ENCODE measurements at places on chromosomes 7 and 10.

DNA sequence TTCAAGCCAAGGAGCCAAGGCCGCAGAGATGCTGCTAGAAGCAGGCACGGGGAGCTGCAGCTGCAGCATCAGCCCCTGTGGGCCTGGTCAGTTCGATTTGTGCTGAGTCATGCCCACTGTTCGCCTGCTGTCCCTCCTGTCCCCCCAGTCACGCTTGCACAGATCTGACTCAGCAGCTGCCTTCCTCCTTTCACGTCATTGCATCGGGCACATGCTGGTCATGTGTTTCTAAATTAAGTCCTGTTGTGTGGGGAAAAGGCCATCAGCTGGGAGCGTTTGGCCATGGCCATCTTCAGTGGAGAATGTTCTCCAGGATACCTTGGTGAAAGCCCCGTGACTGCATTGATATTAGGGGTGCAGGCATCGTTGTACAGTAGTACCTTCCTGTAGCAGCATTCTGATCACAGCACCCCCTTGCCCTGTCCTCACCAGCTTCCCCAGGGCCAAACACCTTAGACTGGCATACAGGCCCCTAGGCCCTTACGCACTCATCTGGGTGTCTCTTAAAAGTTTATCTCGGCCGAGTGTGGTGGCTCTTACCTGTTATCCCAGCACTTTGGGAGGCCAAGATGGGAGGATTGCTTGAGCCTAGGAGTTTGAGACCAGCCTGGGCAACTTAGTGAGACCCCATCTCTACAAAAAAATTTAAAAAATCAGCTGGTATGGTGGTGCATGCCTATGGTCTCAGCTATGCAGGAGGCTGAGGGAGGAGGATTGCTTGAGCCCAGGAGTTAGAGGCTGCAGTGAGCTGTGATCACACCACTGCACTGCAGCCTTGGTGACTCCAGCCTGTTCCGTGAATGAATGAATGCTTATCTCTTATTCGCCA, 23.2 kb downstream of the POR start:
- DNase-seq = peak; percentile 17

GRCh38 chr7:27242555-27243339, at the start of gene EVX1:
EVX1 (plus strand) TSS chr7:27242802; CDS start chr7:27243031, 229 bp downstream.
- no peak for DNase-seq

DNA sequence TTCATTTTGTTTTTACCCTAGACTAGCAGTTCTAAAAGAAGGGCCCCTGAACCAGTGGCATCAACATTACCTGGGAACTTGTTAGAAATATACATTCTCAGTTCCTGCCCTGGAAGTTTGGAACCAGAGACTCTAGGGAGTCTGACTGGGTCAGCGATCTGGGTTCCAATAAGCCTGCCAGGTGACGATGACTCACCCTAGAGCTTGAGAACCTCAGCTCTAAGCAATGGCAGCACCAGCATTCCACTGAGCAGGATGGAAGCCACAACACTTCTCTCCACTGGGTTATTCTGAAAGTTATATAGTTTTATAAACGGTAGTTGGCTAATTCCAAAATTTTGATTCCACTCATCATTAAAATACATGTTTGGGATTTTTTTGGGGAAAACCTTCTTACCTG, 97.0 kb upstream of the AMPH start:
- DNase-seq = no peak

DNA sequence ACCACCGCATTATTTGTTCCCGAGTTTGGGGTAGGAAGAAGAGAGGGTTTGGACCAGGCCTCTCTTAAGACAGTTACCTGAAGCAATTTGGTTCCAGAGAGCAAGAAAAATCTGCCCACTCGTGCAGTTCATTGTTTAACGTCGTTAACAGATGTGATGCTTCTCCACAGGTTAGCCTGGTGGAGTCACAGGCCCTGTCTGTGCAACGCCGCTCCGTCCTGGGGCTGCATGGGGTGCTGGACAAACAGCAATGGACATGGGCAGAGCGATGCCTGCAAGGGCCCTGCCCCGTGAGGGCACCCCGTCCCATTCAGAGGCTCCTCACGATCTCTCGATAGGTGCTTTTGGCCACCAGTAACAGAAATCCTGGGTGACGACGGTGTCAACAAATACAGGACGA, 9.7 kb downstream of the FOXL3 start:
- no peak for DNase-seq

DNA sequence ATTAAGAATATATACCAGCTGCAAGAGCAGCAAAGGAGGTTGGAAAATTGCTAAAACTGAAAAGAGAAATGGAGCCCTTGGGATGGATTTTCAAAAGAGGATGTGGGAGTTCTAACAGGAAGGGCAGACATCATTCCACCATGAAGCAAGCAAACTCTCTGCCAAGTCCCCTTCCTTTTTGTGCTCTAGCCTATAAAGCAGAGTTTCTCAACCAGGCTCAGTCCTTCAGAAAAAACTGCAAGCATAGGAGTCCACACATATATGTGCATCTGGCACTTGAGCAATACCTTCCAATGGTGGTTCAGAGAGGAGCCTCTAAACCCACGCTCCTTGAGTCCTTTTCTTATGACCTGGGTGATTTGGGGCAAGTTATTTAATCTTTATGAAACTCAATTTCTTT, 98.6 kb upstream of the MKX start:
- no peak for DNase-seq

DNA sequence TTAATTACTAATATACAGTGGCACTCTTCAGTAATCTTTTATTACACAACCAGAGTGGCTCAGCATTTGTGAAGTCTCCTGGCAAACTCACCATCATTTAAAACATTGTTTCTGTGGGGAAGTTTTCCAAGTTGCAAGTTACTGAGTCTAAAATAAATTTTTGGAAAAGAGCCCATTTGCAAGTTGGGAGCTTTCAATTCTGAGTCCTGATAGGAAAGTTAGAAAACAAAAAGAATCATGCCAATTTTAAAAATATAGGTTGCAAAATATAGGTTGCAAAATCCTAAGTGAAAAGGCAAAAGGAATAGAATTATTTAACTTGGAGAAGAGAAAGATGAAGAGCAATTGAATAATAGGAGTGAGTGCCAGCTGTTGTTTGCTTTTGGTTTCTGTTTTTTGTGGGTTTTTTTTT, 378.8 kb upstream of the C7orf33 start:
- no peak for DNase-seq

- no peak for DNase-seq
Observed at GRCh38 chr7:21690705-21691104, 147.9 kb downstream of the DNAH11 start.

GRCh38 chr7:18210377-18210776, 182.7 kb upstream of the PRPS1L1 start:
- no peak for DNase-seq

DNA sequence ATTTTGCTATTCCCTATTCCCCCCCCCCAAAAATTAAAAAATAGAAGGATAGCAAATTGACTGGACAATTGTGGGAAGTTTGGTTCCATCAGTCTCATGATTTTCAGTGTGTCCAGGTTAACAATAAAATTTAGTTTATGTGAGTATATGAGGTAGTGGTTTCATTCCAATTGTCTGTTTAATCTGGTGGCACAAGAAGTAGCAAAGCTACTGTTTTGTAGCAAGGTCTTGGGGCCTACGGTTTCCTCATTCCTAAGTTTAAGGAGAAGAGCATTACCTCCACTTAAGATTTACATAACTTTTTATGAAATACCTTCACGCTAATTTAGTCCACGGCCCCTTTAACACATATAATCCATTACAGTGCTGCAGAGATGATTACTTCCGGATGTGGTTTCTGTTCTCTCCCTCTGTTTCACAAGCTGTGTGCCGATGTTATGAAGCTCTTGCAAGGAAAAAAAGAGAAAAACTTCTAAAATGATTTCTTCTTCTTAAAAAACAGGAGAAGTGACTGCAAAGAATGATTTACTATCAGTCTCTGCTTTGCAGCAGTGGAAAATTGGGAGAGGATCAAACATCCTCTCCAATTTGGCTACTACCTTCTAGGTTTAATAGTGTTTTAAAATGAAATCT, 32.7 kb upstream of the NPVF start:
- no peak for DNase-seq

- DNase-seq = no peak
Observed at GRCh38 chr10:126551202-126551601, 119.3 kb downstream of the C10orf90 start.

GRCh38 chr7:155961241-155962190, 149.3 kb upstream of the SHH start:
- no peak for DNase-seq

DNA sequence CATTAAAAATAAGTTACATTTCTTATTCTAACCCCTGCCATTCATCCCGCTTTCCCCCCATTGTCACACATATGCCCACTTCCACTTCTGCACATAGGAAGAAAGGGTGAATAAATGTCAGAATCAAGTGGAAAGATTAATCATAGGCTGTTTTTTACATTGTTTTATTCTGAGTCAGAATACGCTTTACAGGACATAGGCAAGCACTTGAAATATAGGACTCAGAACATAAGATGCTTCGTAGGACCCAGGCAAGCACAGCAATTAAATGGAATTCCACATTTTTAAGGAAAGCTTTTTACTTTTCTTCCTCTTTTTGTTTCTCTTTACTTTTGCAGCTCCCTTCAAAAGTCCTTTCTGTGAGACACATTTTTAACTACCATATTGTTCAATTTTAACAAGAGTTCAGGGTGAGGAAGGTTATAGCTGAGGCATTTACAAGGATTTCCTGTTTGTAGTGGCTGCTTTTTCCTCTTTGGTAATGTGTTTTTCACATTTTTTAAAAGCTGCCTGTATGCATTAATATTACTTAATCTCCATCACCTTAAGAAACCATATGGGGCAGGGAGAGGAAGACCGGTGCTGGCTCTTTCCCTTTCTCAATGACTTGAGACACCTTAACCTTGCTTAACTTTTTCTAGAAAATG, 130.0 kb downstream of the TES start:
- no peak for DNase-seq

- DNase-seq = no peak
Observed at GRCh38 chr7:155256761-155257481, 40.8 kb upstream of the INSIG1 start.

DNA sequence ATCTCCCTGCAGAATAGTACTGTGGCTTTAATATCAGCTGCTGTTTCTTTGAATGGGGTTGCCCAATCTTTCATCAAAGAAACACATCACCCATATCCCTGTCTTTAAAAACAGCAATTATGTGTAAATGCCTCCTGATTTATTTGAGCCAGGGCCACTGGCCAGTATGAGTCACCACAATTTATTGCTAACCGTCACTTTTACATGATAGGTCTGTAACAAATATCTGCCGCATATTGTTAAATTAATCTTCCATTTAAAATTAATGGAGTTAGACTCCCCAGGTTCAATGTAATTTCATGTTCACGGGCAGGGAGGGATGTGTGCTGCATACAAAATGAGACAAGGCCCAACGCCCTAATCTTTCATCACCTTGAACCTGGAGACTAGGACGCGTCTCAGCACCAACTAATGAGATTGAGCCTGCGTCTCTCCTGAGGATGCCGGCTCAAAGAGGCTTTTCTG, 673.4 kb downstream of the AUTS2 start:
- no peak for DNase-seq

GRCh38 chr10:59582058-59582457, 127.6 kb downstream of the SLC16A9 start:
- DNase-seq = no peak

DNA sequence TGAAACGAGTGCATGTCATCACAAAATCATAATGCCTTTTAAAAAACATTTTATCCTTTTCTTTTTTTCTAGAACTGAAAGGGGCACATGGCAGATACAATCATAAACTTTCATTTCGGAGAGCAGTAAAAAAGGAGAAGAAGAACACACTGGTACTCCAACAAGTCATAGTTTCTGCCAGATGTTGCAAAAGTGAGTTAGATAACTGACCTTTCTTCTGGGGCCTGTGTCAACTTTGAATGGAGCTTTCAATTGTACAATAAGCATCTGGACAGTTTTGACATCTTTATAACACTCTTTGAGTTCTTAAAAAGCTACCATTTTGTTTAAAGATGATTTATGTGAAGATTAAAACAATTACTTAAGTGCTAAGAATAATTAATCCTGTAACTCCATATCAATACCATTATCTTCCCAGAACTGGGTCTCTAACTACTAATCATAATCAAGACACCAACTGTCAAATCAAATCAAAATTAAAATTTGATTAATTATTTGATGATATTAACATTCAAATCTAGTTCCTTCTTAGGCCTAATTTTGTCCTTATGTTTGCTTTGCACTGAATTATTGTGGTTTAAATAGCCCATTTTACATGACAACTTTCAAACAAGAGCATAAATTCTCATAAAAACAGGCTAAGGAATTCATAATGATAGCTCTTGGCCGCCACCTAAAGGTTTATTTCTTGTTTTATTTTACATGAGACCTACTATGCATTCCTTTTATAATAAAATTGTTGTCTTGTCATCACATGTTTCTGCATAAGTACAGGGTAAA, 19.5 kb upstream of the ITGB8 start:
- peak; percentile 8 for DNase-seq

- DNase-seq = no peak
Observed at GRCh38 chr7:137418841-137419240, 75.3 kb upstream of the PTN start.

- no peak for DNase-seq
Observed at GRCh38 chr10:89738551-89739209, 37.3 kb downstream of the KIF20B start.

DNA sequence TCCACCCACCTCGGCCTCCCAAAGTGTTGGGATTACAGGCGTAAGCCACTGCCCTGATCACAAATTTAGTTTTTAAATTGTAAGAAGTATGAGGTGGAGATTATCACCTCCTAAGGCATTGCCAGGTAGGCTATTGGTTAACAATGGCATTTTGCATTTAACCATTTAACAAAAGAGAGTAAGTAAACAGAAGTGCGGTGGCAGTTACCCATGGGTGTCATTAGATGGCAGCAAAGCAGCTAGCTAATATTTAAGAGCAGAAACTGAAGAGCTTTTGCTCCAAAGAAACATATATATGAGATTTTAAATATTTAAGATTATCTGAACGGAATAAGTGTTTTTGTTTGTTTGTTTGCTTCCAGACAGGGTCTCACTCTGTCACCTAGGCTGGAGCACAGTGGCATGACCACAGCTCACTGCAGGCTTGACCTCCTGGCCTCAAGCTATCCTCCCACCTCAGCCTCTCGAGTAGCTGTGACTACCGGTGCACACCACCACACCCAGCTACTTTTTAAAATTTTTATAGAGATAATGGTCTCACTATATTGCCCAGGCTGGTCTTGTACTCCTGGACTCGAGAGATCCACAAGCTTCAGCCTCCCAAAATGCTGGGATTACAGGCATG, 325.5 kb upstream of the C7orf33 start:
- no peak for DNase-seq

DNA sequence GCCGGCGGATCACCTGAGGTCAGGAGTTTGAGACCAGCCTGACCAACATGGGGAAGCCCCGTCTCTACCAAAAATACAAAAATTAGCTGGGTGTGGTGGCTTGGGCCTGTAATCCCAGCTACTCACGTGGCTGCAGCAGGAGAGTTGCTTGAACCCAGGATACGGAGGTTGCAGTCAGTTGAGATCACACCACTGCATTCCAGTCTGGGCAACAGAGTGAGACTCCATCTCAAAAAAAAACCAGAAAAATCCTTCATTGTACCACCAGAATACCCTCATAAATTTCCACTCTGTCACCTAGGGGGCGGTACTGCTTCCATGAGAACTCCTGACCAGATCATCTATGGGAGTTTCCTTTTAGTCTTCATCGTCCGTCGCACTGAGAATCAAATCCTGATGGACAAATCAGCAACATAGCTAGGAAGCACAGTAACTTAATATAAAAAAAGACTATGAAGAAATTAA, 225.8 kb upstream of the KLF14 start:
- peak; percentile 32 for DNase-seq

- DNase-seq = no peak
Observed at GRCh38 chr10:112851588-112852211, 98.3 kb upstream of the TCF7L2 start.

GRCh38 chr10:30018496-30018895, 40.9 kb downstream of the JCAD start:
- no peak for DNase-seq

- no peak for DNase-seq
Observed at GRCh38 chr7:104252409-104253134, 44.8 kb upstream of the ORC5 start.

All from hematopoietic multipotent progenitor cell treated with erythropoietin and hydrocortisone succinate and interleukin-3 and kit ligand, for 17 days (in vitro differentiated cells).